CD4-positive, alpha-beta T cell treated with Interleukin-15 for 4 hours (primary cell): ENCODE measurements at places on chromosomes 6 and 20.

GRCh38 chr6:27752038-27752885 lies 159.9 kb downstream of the OR2B2 start:
- DNase-seq = peak; percentile 84

DNA sequence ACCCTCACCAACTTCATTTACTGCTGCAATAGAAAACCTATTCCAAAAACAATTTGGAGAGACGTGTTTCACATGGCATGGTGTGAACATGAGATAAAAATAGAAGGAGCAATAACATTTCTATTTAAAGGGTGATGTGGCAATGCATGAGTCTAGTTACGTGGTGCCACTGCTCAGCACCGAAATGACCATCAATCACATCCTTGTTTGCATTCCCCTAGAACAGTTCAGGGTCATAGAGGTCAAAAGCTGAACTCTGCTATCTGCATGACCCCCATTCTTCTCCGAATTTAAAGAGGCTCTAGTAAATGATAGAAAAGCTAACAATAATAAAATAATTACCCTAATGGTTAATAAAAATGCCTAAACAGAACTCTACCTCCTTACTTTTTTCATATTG lies 29.5 kb downstream of the ROS1 start:
- no peak for DNase-seq

DNA sequence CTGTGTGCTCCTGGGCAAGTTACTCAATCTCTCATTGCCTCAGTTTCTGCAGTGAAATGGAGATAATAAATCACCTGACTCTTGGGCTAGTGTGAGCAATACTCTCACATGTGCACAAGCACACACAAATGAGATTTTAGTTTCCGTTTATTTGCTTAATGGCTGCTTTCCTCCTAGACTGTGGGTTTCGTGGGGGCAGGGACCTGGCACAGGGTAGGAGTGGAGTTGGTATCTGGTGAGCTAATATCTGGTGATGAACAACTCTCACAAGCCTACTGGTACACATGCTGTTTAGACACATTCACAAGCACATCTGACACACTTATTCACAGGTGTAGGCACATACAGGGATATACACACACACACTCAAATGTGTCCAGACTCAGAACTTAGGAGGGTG lies 73.8 kb downstream of the TOX2 start:
- DNase-seq = no peak

GRCh38 chr20:45347936-45348778 lies at the start of gene SDC4:
Gene SDC4 (minus strand): TSS chr20:45348424. CDS start chr20:45348384, 40 bp downstream.
- DNase-seq = peak; percentile 58

DNA sequence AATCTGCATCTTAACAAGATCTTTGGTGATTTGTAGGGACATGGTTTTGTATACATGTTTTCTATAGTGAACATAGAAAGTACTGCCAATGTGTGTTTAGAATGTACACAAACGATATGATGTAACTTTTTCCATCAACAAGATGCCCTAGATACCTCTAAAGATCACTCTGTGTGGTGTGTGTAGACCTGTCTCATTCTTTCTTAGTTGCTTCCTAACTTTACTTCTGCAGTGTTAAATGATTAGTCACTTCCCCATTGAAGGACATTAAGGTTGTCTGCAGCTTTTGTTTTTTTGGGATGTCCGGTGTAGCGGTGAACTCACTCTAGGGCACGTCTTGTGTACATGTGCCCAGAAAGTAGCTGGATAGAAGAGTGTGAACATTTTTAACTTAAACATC lies 35.9 kb downstream of the CDYL start:
- no peak for DNase-seq

GRCh38 chr6:82651845-82652335 lies 288.3 kb downstream of the TPBG start:
- DNase-seq = no peak

- peak; percentile 20 for DNase-seq
Measured at GRCh38 chr6:42022755-42023384, 27.5 kb upstream of the TAF8 start.

- peak; percentile 19 for DNase-seq
Measured at GRCh38 chr6:131443514-131443913, 129.5 kb upstream of the ARG1 start.

DNA sequence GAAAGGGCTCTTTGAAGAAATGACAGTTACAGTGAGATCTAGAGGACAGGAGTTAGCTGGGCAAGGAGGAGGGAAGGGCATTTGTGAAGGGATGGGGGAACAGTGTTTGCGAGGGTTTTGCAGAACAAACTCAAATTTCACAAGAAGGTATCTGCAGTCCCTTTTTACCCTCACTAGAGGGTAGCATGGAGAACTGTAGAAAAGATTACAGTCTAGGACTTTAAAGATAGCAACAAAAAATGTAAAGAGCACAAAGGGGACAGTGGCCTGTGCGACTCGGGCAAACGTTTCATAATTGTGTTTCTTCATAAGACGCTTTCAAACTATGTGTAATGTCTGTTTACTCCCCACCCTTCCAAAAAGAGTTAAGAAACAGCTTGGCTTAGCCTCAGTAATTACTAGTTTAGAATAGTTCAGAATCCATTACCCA lies 21.2 kb upstream of the ASXL1 start:
- DNase-seq = no peak

GRCh38 chr20:51749674-51750036 lies 18.5 kb downstream of the ATP9A start:
- DNase-seq = no peak

DNA sequence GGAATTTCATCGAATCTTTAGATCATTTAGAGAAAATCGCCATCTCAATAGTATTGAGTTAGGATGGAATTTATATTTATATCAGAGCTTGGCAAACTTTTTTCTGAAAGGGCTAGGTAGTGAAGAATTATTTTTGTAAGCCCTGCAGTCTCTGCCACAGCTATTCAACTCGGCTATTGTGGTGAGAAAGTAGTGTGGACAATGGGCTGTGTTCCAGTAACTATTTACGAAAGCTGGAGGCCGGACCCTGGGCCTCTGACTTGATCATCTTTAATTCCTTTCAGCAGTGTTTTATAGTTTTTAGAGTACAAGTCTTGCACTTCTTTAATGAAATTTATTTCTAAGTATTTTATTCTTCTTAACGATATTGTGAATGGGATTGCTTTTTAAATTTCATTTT lies 201.5 kb downstream of the FARS2 start:
- no peak for DNase-seq

DNA sequence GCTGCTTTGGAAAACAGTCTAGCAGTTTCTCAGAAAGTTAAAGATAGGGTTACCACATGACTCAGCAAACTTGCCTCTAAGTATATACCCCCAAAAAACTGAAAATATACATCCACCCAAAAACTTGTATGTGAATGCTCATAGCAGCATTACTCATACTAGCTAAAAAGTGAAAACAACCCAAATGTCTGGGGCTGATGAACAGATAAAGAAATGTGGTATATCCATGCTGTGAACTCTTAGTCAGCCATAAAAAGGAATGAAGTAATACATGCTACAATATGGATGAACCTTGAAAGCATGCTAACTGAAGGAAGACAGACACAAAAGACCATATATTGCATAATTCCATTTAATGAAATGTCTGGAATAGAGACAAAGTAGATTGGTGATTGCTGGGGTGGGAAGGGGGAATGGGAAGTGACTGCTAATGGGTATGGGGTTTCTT lies 79.9 kb upstream of the GLP1R start:
- no peak for DNase-seq

DNA sequence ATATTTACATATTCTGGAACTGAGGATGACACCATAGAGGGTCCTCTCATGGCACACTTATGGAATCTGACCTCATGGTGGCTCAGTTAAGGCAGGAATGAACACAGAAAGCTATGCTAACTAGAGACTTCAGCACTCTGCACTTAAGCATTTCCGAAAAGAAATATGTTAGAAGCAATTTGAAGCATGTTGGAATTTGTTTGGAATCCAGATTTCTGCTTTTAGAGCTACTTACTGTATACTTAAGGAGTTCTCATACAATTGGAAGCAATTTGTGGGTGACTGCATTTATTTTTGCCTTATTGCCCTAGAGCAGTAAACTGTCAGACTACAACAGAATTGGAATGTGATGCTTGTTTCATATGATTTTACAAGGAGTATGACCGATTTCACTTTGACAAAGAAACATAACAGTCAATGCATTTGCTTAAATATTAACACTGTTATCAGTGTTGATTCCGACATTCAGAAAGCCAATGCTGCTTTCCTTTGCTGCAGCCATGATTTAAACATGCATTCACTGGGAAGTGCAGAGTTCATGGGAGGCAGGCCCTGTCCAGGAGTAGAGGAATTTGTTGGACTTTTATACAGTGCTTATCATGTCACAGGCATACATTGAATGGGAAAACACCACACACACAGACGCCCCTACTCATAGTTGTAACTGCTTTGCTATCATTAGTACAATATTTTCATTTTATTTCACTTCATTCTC lies 244.4 kb downstream of the SAMD5 start:
- DNase-seq = no peak

DNA sequence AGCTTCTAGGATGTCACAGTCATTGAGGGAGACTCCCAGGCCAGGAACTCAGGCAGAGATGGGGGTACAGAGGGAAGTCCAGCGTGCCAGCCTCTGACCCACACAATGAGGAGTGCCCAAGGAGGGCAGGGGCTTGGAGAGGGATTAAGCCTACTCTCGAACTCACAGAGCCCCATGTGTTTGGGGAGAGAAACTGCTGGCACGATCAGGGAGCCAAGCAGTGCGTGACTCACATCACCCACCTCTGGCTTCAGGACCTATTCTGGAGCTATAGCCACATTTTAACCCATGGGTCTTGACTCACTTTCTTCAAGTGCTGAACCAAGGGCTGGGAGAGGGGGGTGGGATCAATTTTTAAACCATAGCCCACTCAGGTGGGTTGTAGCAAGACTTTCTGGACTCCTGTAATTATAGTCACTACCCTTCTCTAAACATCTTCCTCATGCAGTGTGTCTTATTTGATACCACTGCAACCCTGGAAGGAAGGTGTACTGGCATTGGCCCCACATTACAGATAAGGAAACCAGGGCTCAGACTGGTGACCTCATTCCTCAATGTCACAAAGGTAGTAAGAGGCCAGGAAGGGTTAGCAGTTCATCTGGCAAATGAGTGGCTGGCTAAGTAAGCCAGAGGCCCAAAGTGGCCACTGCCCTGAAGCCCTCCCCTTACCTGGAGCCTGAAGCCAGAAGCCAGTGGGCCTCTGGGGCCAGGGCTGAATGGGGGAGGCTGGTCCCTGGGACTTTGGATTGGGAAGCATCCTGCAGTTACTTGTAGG lies 12.0 kb downstream of the FOXP4 start:
- DNase-seq = no peak

GRCh38 chr20:46268131-46268614 lies 40.1 kb downstream of the CDH22 start:
- no peak for DNase-seq

DNA sequence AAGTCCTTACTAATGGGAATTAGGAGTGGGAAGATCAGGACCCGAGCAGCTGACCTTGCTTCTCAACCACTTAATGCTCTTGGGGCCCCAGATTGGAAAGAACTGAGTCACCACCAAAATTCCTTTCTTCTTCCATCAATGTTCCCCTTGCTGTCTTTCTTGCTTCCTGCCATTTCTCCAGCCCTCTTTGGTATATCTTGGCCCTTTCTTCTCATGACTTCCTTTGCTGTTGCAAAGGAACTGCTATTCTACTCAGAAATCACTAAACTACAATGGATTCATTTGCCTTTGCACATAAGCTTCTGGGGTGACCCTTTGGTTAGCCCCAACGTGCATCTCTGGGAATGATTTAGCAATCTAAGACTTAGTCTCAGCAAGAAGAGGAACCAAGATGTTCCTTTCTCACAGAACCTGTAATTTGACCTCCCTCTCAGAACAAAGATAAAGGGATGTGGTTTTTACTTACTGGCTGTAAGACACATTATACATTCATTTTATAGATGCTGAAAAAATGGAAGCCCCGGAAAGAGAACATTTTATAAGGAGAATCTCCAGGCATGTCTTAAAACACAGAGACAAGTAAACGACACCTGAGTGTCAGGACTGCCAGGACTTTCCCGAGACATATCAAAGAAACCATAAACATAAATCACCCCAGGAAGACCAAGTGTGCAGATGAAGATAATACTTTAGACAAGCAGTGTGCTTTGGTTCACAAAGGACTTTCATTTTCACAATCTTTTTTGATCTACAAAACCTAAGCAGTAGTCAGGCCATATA lies 99.0 kb upstream of the TNFAIP3 start:
- DNase-seq = peak; percentile 25

GRCh38 chr6:1482381-1483166 lies 93.2 kb downstream of the FOXF2 start:
- no peak for DNase-seq

GRCh38 chr6:116136933-116137340 lies 11.0 kb upstream of the COL10A1 start:
- DNase-seq = no peak

- DNase-seq = no peak
Measured at GRCh38 chr6:161835500-161836215, 561.8 kb upstream of the AGPAT4 start.

DNA sequence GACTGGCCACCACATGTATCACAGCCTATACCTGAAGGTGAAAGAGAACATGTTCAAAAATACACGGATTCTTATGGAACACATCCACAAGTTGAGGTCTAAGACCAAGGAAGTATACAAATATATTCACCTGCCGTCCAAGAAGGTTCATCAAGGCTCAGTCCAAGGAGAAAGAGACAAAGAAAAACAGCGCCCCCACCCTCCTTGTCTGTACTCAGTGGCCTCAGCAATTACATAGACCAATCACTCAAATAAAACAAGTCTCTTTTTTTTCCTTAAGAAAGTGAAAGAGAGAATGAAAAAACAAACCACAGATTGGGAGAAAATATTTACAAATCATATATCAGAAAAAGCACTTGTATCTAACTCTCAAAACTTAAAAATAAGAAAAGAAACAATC lies 19.5 kb downstream of the CPXM1 start:
- no peak for DNase-seq

- DNase-seq = no peak
Measured at GRCh38 chr20:3222635-3223600, 13.6 kb downstream of the ITPA start.

GRCh38 chr6:143332153-143332845 lies 118.2 kb downstream of the ADAT2 start:
- DNase-seq = no peak

GRCh38 chr6:70103798-70104197 lies 199.1 kb downstream of the COL9A1 start:
- DNase-seq = no peak

DNA sequence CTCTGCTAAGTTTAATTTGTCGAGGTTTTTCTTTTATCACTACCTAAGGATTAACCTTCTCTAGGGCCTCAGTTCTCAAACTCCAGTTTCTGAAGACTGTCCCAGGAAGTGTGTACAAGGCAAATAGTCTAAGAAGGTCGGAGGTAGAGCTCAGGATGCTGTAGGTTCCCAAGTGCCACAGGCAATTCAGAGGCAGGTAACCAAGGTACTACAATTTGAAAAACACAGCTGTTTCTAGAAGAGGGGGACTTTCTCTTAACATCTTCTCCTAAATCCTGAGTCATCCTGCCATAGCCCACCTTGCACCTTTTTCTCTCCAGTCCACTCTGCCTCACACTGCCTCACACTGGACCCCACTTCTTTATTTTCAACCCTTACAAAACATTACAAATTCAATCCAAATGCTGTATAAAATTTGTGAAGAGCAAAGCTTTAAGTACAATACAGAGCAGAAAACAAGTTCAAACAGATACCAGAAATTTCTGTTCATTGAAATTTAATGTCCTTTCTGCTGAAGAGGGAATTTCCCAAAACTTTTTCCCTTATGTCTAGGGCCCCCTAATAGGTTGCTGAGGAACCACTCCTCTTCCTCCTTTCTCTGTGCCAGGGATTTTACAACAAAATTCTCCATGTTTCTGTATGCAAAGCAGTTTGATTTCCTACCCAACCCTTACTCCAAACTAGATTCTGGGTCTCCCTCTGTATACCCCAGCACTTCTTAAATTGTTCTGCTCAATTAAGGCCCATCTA lies 43.0 kb downstream of the FRK start:
- DNase-seq = no peak

- DNase-seq = peak; percentile 71
Measured at GRCh38 chr20:49186535-49187329, 1.4 kb downstream of the STAU1 start.
